ENCODE measurements at places on chromosomes 13 and 19. TPM values are rescaled to one million over a fixed set of nuclear protein-coding genes. Genes with fewer than 3 reads are reported as not detected.

TEX29 gene
- 4.7 TPM for polyA plus RNA-seq

CDX2 gene
- polyA plus RNA-seq = not detected

LYL1 gene
- 0.29 TPM for polyA plus RNA-seq

FCAR gene
- not detected for polyA plus RNA-seq

PEX11G gene
- 0.60 TPM for polyA plus RNA-seq

LTBP4 gene
- 70.3 TPM for polyA plus RNA-seq

ZNF8 gene
- 3.5 TPM for polyA plus RNA-seq

OR7A17 gene
- not detected for polyA plus RNA-seq

CACNA1A gene
- 12.2 TPM for polyA plus RNA-seq

NLRP12 gene
- not detected for polyA plus RNA-seq

DNA sequence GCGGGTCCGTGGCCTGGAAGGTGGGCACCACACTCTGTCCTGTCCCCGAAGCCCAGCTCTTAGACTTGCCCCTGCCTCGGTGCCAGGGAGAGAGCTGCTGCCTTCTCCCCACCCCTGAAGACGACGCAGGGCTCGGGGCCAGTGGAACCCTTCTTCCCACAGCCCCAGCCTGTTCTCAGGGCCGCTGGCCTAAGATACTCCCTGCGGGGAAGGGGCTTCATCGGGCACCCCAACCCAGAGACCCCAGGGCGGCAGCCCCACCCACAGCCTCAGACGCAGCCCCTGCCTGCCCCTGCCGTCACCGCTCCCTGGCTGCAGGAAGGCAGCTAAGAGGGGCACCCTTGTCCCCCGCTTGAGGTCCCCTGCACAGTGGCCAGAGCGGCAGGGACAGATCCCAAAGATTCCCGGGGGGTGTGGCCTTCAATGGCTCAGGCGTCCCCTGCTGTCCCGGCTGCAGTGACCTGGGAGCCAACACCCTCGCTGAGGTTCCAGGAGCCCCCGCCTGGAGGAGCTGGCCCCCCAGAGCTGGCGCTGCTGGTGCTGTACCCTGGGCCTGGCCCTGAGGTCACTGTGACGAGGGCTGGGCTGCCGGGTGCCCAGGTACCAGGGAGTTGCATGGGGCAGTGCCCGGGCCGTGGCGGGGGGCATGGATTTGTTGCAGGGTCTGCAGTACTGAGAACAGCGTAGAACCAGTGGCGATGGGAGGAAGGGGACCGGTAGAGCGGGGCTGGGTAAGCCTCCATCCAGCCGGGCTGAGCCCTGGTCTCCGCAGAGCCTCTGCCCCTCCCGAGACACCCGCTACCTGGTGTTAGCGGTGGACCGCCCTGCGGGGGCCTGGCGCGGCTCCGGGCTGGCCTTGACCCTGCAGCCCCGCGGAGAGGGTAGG is 1.0 kb downstream of the AMH start:
- no peak for DNase-seq

DNA sequence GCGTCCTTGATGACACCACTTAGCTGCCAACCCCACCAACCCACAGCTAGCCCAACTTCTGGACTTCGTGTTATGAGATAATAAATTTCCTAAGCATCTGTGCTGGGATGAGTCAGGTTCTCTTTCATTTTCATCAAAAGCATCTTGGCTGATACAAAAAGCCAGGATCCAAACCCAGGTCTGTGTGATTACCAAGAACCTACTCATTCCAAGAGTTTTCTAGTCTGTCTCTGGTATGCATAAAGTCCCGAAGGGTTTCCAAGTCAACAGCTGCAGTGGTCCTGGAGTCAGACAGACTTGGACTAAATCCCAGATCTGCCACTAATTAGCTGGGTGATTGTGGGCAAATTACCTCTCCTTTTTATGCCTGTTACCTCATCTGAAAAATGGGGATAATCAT is 55.5 kb upstream of the SERP2 start:
- DNase-seq = no peak

DNA sequence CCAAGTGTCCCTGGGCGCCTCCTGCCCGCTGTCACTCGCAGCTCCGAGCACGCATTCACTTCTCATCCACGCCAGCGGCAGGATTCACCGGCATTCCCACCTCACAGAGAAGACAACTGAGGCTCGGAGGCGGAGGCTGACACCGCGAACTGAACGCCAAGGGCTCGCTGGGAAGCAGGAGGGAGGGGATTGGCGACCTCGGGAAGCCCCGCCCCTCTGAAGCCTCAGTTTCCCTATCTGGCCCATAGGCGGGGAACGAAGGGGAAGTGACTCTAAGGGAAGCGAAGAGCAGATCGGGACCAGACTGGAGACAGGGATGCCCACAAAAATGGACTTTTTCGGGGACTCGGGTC is 256 bp downstream of the MICOS13 start:
- no peak for DNase-seq

GRCh38 chr19:55460670-55461258 is 678 bp downstream of the ISOC2 start:
- DNase-seq = peak; percentile 48

DNA sequence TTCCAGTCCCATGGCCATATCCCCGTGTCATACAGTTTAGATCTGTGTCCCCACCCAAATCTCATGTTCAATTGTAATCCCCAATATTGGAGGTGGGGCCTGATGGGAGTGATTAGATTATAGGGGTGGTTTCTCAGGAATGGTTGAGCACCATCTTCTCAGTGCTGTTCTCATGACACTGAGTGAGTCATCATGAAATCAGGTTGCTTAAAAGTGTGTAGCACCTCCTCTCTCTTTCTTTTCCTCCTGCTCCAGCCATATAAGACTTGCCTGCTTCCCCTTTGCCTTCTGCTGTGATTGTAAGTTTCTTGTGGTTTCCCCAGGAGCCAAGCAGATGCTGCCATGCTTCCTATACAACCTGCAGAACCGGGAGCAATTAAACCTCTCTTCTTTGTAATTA is 197.8 kb downstream of the NALCN start:
- DNase-seq = no peak

- no peak for DNase-seq
These were observed at the start of gene PCDH9 for GRCh38 chr13:67229481-67230403. TSS of gene PCDH9 (minus strand) at chr13:67230336. CDS start at chr13:67228440, 1,896 bp downstream.

DNA sequence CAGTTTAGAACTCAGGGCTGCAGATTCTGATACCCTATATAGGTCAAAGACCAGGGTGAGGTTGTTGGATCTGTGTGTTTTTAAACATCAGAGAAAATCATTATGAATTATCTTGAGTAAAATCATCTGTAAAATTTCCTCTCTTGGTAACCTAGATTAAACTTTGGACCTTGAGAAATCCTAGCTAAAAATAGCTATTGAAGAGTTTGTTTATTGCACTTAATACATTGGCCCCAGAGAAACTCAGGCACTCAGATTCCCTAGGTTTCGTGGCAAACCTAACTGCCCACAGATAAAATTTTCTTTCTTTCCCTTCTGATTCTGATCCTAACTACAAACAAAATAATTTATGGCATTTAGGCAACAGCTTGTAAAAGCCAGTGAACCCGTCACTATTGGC is 102.3 kb downstream of the GPC6 start:
- DNase-seq = no peak

GRCh38 chr19:5079071-5079774 is 110.3 kb downstream of the KDM4B start:
- no peak for DNase-seq

GRCh38 chr13:67330149-67330548 is 100.0 kb upstream of the PCDH9 start:
- no peak for DNase-seq

DNA sequence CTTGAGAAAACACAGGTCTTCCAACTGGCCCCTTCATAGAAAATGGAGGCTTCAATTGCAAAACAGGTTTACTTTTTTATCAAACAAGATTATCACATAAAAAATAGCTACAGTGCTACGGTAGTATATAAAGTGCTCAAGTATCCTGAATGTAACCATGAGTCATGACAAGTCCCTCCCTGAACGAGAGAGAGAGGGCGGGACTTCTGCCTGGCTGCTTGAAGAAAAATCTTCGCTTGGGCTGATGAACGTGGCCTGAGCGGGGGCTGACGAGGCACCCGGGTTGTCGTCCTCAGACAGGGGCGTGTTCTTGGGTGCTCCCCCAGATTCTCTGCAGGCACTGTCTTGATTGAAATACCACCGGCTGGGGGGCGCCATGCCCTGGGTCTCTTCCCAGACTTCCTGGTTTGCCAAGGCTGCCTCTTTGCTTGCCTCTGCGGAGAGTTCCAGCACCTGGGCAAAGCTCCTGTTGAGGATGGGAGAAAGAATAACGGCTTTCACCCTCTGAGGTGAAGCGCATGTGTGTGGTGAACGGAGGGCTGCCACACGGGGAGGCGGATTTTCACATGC is 23.2 kb upstream of the CPAMD8 start:
- peak; percentile 41 for DNase-seq

GRCh38 chr13:52849291-52850071 is 1.0 kb upstream of the PCDH8 start:
- DNase-seq = no peak

DNA sequence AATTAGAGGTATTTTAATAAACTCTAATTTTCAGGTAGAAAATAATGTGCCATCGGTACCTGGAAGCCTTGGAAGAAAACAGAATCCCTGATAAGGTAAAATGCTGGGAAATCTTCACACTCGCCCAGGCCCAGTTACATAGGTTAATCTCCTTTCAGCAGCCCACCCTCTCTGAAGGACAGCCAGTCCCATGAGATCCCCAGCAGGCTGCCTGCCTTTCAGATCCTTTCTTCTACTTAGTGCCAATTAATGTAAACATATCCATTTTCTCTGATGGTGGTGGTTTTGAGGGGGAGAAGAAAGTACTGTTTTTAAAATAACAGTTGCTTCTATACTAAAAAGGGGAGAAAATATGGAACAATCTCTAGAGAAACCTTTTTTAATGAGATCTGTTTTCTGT is 12.2 kb downstream of the SMAD9 start:
- DNase-seq = no peak

- DNase-seq = no peak
These were observed 5.2 kb downstream of the SLC25A42 start for GRCh38 chr19:19068659-19069654.

- DNase-seq = no peak
These were observed 15.7 kb downstream of the ZNF627 start for GRCh38 chr19:11612816-11613511.

DNA sequence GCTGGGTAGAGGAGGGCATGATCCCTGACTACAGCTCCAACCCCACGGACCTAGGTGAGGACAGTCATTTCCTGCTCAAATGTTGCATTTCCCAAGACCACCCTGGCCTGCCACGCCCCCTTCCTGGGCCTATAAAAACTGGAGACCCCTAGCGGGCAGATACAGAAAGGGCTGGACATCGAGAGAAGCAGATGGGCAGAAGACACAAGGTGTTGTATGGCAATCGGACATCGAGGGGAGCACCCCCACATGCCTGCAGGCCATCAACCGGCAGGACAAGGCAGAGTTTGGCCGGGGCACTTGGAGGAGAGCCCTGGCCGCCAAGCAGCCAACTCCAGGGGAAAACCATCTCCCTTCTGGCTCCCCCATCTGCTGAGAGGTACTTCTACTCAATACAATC is 746.4 kb downstream of the PCDH9 start:
- DNase-seq = no peak

- DNase-seq = peak; percentile 68
These were observed 99.4 kb downstream of the WASF3 start for GRCh38 chr13:26656919-26657318.

GRCh38 chr19:48543121-48543710 is 8.8 kb upstream of the SULT2B1 start:
- no peak for DNase-seq

DNA sequence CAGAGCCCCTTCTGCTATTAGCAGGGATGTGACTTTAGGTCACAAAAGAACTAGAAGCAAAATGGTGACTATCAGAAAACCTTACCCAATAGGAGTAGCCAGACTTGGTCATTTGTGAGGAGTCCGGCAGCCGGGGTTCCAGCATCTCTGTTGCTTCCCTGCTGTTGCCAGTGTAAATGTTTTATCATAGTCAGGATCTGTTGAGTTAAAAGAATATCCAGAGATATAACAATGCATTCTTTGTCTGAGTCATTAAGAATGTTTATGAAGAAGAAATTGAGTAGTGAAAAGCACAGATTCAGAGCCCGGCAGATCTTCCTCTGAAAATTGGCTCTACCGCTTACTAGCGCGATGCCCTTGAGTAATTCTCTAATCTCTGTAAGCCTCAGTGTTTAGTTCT is 84.2 kb downstream of the COL4A2 start:
- no peak for DNase-seq

GRCh38 chr19:34832581-34833112 is 59.6 kb upstream of the ZNF599 start:
- no peak for DNase-seq

DNA sequence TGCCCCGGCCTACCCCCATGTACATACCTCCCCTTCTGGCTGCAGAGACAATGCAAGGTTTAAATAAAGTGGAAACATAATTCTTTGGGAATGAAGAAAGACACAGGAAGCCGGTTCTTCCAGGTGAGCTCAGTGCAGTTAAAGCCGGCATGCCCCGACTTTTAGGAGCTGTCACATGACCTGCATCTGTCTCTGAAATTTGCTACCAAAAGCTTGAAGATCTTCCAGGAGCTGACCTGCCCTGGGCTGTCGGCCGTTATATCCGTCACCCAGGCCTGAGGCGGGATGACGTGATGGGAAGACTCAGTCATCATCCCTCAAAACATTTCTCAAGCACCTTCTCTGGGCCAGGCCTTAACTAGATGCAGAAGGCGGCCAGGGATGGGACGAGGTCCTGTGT is 10.3 kb downstream of the RAB8A start:
- no peak for DNase-seq

DNA sequence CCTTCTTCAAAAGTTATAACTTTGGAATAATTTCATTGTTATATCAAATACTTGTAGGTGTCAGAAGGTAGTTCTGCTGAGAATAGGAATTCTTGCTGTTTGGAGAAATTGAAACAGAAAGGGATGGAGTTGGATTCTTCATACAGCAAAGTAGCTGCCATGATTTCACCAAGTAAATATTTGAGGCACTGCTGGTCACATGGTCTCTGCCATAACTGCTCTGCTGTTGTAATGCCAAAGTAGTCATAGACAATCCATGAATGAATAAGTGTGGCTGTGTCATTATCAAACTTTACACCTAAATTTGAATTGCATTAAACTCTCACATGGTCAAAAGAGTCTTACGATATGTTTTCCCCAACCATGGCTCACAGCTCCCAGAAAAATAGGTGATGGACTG is 308.6 kb downstream of the GPC6 start:
- DNase-seq = no peak

DNA sequence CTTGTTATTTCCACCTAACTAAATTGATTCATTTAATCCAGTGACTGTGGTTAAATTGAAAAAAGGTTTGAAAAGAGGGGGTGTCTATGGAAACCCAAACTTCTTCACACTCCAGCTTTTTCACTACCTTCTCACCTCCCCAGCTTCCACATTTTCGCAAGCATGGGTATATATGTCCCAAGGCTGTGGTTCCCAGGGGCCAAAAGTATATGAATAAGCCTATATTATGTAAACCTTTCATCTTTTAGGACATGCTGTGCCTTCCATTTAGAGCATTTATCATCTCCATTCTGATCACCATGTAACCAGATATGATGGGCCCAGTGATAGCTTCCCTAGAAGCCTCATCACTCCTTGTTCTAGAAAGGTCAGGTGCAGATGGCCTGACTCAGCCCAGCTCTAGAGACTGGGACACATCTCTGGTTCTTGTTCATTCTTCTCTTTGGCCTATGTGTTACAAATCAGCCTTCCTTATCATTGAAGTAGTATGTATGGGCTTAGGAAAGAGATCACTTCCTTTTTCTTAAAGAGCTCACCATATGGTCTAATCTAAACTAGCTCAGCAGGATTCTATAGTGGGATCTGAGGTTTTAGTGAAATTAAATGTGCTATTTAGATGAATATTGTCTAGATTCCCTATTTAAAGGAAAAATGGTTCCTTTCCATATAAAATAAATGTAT is 19.5 kb upstream of the ARL11 start:
- no peak for DNase-seq

Data from AG04450 (cell line).